A673 (cell line): ENCODE measurements at places on chromosomes 2 and 18. TPM values are rescaled to one million over a fixed set of nuclear protein-coding genes. Genes with fewer than 3 reads are reported as not detected.

- no peak overlapping the region for H3K27ac ChIP-seq
- peaks cover 12% of the 10 kb centered on the region for H3K4me1 ChIP-seq
- no peak for DNase-seq
- H3K36me3 ChIP-seq, result peaks cover under 1% of the 10 kb centered on the region
- no peak overlapping the region for H3K4me3 ChIP-seq
These were observed 4.0 kb downstream of the NOP58 start for GRCh38 chr2:202269585-202269984.

GRCh38 chr2:159155320-159155719, 131.2 kb downstream of the WDSUB1 start:
- no peak overlapping the region for H3K27ac ChIP-seq
- no peaks in the 10 kb centered on the region for H3K36me3 ChIP-seq
- H3K4me1 ChIP-seq, result peaks cover 3% of the 10 kb centered on the region
- no peak for DNase-seq
- H3K4me3 ChIP-seq, result no peak overlapping the region

- no peak for DNase-seq
- H3K4me3 ChIP-seq, result no peak overlapping the region
- H3K4me1 ChIP-seq, result peaks cover 3% of the 10 kb centered on the region
- no peaks in the 10 kb centered on the region for H3K36me3 ChIP-seq
These were observed 141.5 kb downstream of the WDSUB1 start for GRCh38 chr2:159144776-159145614.

- no peak for DNase-seq
- no peaks in the 10 kb centered on the region for H3K4me1 ChIP-seq
- no peaks in the 10 kb centered on the region for H3K27me3 ChIP-seq
- H3K36me3 ChIP-seq, result no peaks in the 10 kb centered on the region
- H3K4me3 ChIP-seq, result no peak overlapping the region
These were observed 75.7 kb downstream of the AOX1 start for GRCh38 chr2:200661477-200661876.

DNA sequence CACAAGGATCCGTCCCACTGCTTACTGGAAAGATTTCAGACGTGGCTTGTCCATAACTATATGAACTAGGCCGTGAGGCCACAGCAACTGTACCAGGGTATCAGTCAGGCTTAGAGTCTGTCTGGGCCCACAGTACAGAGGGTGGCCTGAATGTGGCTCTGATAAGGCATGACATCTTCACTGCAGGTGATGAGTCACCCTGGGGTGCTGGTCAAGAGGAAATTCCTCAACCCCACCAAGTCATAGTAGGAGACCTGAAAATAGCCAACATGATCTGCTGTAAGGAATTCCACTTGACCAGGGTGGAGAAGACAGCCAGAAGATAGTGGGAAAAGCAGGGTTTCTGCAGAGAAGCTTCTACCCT, 107.7 kb downstream of the INHBB start:
- H3K27ac ChIP-seq, result no peak overlapping the region
- H3K4me1 ChIP-seq, result no peaks in the 10 kb centered on the region
- H3K27me3 ChIP-seq, result no peaks in the 10 kb centered on the region
- H3K4me3 ChIP-seq, result no peak overlapping the region

DNA sequence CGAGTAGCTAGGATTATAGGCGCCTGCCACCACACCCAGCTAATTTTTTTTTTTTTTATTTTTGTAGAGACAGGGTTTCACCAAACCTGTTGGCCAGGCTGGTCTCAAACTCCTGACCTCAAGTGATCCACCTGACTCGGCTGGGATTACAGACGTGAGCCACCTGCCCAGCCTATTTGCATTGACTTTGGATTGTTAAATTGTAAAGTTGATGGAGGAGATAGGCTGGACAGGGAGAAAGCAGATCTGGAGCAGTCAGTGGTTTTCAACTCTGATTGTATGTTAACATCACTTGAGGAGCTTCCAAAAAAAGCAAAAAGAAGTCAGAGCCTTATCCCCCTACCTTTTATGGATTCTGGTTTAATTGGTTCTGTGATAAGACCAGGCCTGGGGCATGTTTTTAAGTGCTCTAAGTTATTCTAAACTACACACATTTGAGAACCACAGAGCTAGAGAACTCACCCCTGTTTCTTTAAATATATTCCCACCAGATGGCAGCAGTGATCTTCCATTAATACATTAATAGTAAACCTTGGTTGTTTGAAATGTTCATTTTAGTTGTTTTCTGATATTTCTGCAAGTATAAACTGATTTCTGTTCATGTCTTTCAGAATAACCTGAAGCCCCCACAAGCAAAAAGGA, 7.5 kb downstream of the C2orf49 start:
- no peak overlapping the region for H3K27ac ChIP-seq
- no peaks in the 10 kb centered on the region for H3K4me1 ChIP-seq
- no peak overlapping the region for H3K4me3 ChIP-seq

GRCh38 chr2:239534581-239535412, 134.0 kb upstream of the HDAC4 start:
- no peak overlapping the region for H3K4me3 ChIP-seq
- no peaks in the 10 kb centered on the region for H3K36me3 ChIP-seq
- H3K27ac ChIP-seq, result no peak overlapping the region
- H3K27me3 ChIP-seq, result peaks cover 9% of the 10 kb centered on the region
- no peaks in the 10 kb centered on the region for H3K4me1 ChIP-seq
- no peak for DNase-seq

DNA sequence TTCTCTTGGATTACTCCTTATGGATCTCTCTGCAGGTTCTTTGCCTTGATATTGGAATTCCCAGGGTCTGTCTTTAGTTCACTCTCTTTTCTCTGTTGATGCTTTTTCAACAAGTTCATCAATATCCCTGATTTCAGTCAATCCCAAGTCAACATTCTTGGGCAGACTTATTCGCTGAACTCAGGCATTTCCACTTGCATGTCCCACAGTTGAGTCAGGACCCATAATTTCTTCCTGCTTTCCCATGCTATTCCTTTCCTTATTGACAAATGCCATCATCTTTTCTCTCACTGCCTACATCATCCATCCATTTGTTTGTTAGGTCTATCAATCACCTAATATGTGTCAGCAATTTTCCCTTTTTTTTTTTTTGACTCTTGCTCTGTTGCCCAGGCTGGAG, 11.6 kb downstream of the GPD2 start:
- H3K4me1 ChIP-seq, result no peaks in the 10 kb centered on the region
- no peak overlapping the region for H3K4me3 ChIP-seq
- no peaks in the 10 kb centered on the region for H3K36me3 ChIP-seq
- H3K27me3 ChIP-seq, result no peaks in the 10 kb centered on the region

DNA sequence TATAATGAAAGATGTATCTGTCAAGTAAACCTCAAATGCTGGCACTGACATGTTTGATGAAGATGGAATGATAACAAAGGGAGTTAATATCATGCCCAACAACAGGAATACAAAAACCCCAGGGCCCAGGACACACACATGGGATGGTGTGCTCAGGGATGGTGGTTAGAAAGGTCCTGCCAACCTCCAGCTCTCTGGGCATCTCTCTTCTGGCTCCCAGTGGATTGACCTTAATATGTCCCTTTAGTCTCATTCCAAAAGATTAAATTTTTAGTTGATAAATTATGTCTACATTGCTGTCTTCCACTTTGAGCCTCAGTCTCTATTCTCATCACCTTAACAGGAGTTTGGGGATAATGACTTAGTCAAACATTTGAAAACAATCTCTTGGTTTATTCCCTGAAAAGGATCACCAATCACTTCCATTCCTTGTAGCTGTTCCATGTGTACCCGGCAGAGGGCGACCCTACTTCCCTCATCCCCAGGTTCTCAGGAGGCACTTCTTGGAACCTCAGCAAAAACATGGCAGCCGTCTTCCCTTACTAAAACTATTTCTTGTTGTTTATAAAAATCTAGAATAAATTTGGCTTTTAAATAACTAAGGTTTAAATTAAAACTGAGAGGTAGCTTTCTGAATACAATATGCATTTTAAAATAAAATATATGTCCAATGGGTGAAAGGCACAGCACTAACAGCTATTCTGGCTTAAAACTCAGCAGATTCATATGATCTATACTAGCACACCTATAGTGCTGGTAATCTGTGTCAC, 29.6 kb downstream of the MCEE start:
- no peak overlapping the region for H3K27ac ChIP-seq
- H3K4me1 ChIP-seq, result no peaks in the 10 kb centered on the region
- H3K27me3 ChIP-seq, result no peaks in the 10 kb centered on the region
- no peaks in the 10 kb centered on the region for H3K36me3 ChIP-seq
- H3K4me3 ChIP-seq, result no peak overlapping the region

- H3K27me3 ChIP-seq, result no peaks in the 10 kb centered on the region
- DNase-seq, result no peak
- H3K4me1 ChIP-seq, result no peaks in the 10 kb centered on the region
- no peak overlapping the region for H3K27ac ChIP-seq
These were observed 63.0 kb downstream of the ADNP2 start for GRCh38 chr18:80172056-80172455.

DNA sequence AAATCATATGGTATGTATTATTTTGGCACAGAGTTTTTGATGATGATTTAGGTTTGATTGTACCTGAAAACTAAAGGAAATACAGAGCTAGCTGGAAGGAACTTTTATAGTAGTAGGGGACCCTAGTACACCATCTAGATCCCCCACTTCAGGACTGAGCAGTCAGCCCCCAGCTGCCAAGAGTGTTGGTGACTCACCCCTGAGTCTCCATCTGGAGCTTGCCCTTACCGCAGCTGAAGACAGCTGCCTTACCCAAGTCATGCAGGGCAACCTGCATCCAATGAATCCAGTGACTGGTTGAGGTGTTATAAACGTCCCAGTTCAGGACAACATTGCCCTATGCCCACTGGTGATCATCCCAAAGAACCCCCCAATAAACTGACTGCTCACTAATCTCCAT, 15.3 kb downstream of the PMS1 start:
- peaks cover 4% of the 10 kb centered on the region for H3K4me1 ChIP-seq
- H3K4me3 ChIP-seq, result no peak overlapping the region
- no peaks in the 10 kb centered on the region for H3K27me3 ChIP-seq
- H3K36me3 ChIP-seq, result peaks cover 40% of the 10 kb centered on the region
- DNase-seq, result no peak

DNA sequence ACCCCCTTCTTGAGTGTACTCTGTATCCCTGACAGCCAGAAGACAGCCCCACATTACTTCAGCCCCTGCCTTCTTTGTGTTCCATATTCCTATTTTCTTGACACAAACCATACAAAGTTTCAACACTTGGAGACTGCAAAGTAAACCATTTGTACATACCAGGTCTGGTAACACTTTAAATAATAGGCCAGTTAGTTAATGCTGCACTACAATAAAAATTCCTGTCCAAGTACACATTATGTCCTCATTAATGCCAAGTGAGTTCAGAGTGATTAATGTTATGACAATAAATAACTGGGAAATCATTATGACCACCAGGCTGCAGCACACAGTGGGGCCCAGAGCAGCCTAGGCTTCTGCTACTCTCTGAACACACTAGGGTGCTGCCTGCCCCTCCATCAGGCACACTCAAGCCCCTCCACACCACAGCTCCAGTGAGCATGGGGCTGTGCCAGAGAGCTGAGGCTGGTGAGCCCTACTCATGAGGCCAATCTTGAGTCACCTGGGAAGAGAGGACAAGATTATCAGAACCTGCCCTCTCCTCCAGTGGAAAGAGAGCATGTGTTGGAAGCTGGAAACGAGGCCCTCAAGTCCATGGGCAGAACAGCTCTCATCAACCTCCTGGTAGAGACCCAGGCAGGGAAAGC, 138.7 kb downstream of the TTC32 start:
- H3K27ac ChIP-seq, result no peak overlapping the region
- no peak for DNase-seq
- H3K36me3 ChIP-seq, result no peaks in the 10 kb centered on the region
- no peaks in the 10 kb centered on the region for H3K27me3 ChIP-seq
- H3K4me1 ChIP-seq, result no peaks in the 10 kb centered on the region
- no peak overlapping the region for H3K4me3 ChIP-seq

GRCh38 chr2:221529943-221530652, 42.0 kb downstream of the EPHA4 start:
- H3K4me1 ChIP-seq, result peaks cover 45% of the 10 kb centered on the region
- H3K27me3 ChIP-seq, result no peaks in the 10 kb centered on the region
- H3K4me3 ChIP-seq, result peak overlapping the region; percentile 16
- no peaks in the 10 kb centered on the region for H3K36me3 ChIP-seq
- peak; percentile 92 for DNase-seq
- peak overlapping the region; percentile 63 for H3K27ac ChIP-seq

DNA sequence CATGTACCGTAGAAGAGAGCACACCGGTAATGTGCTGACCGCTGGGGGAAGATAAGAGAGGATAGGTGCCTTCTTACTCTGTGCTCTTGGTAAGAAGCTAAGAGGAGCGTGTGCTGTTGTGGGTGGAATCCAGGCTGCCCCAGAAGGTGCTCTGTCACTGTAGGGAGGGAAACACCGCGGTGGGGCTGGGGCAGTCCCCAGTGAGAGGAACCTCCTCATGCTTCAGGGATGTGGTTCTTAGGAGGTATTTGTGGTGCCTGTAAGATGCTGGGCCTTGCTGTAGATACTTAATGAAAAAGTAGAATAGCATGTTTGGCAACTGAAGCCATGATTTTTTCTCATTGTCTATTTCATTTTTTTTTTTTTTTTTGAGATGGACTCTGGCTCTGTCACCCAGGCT, 1.1 kb downstream of the COLEC11 start:
- H3K4me3 ChIP-seq, result no peak overlapping the region
- no peaks in the 10 kb centered on the region for H3K36me3 ChIP-seq
- H3K4me1 ChIP-seq, result no peaks in the 10 kb centered on the region
- H3K27me3 ChIP-seq, result no peaks in the 10 kb centered on the region
- DNase-seq, result no peak

Gene LYG2
- not detected in 2 replicates for total RNA-seq

Gene KCNE4
- total RNA-seq, result 68.0 and 82.5 TPM in 2 replicates

Gene USP37
- 31.0 and 33.2 TPM in 2 replicates for total RNA-seq

Gene RBM44
- total RNA-seq, result 0.95 and 1.4 TPM in 2 replicates

Gene STARD6
- not detected in 2 replicates for total RNA-seq

Gene VIL1
- not detected in 2 replicates for total RNA-seq

Gene ASTL
- not detected in 2 replicates for total RNA-seq

Gene SLC14A1
- total RNA-seq, result not detected in 2 replicates

Gene DSC1
- not detected in 2 replicates for total RNA-seq

Gene SCYGR8
- total RNA-seq, result not detected in 2 replicates

Gene GPR45
- not detected in 2 replicates for total RNA-seq
